COR-L47 (cell line): ENCODE measurements at places on chromosomes 4 and X.
A peak's percentile ranks its signal among the peaks of the same experiment; 100 is the strongest.

- peak; percentile 92 for DNase-seq
These were observed 100.5 kb upstream of the TBC1D9 start for GRCh38 chr4:140856621-140857062.

DNA sequence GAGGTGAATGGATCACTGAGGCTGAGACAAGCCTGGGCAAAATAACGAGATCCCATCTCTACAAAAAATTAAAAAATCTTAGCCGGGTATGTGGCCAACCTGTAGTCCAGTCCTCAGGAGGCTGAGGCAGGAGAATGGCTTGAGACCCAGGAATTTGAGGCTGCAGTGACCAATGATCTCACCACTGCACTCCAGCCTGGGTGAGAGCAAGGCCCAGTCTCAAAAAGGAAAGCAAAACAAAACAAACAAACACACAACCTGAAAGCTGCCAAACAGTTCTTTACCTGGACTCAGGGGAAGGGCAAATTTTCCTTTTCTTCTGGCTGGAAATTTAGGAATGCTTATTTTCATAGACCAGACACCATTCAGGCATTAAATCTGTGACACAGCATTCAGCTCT is 163.1 kb upstream of the FAT1 start:
- DNase-seq = no peak

DNA sequence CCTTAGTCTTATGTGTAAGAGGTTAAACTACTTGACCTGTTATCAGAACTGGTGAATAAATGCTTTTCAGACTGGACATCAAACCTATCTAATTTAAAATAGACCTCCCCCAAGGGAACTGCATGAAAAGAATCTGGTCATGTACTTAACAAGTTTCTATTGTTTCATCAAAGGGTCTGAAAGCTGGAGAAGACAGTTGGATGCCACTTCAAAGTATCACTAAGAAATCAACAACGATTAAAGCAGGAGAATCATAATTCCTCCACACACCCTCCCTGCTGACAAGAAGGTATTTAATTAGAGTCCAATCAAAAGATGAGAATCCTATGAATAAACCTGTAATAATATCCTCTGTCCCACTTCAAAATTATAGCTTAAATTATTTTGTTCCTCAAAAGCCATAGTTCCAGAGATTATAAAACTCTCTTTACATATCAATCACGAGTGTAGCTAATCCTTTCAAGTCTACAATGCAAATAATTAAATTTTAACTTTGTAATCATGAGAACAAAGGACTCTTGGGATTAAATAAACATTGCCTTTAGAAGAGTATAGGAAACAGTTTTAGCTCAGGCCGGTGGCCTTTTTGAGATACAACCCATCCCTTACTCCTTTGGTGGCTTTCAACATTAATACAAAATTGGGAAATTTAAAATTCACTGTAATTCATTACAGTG is 35.1 kb downstream of the TSPAN5 start:
- DNase-seq = no peak

DNA sequence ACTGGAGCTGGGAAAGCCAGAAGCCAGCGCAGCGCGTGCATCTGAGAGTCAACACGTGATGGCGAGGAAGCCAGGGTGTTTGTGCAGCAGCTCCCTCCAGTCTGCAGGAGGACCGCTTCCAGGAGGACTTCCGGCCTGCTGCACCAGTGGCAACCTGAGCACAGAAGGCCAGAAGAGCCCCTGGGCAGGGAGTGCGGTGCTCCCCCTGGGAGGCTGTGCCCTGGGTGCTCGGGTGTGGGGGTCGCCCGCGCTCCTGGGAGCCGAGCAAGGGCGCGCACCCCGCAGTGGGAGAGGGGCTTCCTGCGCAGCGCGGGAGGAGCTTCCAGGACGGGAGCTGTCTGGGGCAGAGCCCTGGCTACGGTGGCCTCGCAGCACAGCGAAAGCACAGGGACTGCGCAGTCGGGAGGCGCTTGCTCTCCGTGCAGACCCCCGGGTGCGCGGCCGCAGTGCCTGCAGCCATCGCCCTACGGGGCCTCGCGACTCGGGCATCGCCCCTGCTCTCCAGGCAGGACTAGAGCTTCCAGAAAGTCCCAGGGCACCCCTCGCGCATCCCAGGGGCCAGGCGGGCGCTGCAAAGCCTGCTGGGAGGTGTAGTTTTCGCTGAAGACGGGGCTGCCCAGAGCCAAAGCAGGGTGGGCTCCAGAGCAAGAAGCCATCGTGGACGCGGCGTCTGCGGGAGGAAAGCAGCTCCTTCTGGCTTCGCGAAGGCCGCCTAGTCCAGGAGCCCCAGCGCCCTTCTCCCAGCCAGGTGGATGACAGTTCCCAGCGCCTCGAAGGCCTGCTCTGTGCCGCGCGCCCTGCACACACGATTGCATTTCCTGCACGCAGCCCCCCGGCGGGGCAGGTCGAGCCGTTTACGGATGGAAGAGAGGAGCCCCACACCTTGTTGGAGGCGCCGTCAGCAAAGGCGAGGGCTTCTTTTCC is 24.1 kb upstream of the WFS1 start:
- DNase-seq = no peak

GRCh38 chr4:87005369-87005689 is 70.5 kb downstream of the AFF1 start:
- DNase-seq = no peak

GRCh38 chrX:125769628-125770027 is 396.5 kb downstream of the DCAF12L2 start:
- no peak for DNase-seq

DNA sequence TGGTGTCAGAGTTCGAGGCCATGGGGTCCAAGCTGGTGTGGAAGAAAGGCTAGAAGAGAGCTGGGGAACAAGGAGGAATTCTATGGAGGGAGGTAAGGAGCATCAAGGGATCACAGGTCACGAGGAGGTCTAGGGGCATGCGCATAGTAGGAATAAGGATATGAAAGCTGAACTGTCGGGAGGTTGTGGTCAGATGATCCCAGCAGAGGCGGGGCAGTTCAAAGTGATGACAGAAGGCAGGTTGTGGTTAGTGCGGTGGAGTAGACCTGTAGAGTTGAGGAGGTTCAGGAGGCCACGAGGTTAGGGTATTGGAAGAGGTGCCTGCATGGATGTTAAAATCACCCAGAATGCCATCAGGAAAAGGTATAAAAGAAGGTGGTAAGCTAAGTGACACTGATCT is 156.3 kb downstream of the TMEM164 start:
- DNase-seq = no peak

DNA sequence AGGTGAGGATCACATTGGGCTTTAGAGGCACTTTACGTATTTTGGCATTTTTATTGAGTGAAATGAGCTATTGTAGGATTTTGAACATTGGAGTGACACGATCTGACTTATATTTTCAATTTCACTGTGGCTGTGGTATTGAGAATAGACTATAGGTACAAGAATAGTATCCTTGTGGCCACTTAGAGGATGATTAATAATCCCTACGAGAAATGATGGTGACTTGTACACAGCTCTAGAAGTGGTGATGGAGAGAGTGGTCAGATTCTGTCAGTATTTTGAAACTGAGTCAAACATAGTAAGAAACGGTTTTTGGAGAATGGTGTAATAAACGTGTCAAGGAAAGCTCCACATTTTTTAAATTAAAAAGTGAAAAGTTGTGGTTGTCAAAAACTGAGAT is 494.7 kb downstream of the EPHA5 start:
- no peak for DNase-seq

DNA sequence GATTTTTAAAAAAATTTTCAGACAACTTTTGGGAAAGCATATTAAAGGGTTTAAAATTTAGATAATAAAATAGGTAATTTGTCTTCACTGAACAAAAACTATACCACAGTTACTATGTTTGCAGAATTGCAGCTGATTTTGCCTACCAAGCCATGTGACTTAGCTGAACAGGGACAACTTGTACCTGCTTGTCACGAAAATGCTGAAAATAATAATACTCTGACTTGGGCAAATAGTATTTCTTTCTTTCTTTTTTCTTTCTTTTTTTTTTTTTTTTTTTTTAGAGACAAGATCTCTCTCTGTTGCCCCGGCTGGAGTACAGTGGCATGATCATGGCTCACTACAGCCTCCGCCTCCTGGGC is 225.2 kb upstream of the PPP1R2C start:
- DNase-seq = no peak

DNA sequence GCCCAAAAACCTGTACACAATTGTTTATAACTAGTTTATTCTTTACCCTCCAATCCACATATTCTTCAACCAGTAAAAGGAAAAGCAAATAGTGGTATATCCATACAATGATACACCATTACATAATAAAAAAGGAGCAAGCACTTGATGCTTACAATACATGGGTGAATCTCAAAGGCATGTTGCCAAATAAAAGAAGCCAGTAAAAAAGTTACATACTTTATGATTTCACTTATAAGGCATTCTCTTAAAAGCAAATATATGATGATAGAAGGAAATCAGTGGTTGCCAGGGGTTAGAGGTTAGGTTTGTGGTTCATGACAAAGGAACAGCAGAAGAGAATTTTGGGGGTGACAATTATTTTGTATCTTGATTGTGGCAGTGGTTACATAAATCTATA is 896.1 kb upstream of the LCORL start:
- DNase-seq = no peak

GRCh38 chrX:135490979-135491514 is 29.4 kb upstream of the INTS6L start:
- no peak for DNase-seq

GRCh38 chr4:77082886-77083608 is 7.3 kb upstream of the CCNI start:
- DNase-seq = no peak

DNA sequence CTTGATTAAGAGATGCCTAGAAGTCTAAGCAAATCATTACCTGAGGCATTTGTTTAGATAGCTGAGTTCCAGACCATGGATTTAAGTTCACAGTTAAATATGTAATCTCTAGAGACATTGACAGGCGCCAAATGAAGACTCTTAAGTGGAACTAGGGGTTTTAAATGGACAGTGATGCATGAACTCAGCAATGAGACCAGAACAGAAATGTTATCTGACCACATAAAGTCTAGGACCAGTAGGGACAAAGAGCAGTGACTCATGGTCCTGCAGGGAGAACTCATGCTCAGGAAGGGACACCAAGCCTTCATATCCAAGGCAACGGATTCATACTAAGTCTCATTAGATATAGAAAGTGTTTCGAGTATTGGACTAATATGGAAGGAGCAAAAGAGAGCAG is 152.3 kb downstream of the PPARGC1A start:
- DNase-seq = no peak

- DNase-seq = peak; percentile 72
These were observed 1.3 kb upstream of the FAT4 start for GRCh38 chr4:125313497-125313896.

DNA sequence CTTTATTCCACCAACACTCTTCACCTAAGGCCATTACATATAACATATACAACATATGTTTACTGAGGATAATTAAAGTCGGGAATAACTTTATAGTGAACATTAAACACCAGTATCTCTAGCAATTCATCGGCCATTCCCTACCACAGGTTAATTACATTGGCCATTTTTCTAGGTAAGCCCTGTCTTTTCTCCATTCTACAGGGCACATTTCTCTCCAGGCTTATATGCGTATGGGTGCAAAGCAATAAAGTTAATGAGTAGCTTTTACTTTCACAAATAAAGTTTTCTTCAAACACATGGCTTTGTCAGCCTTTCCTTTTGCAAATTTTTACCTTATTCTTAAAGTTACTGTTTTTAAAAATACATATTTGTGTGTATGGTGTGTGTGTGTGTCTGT is 111.9 kb upstream of the IQCM start:
- DNase-seq = no peak

GRCh38 chr4:23630110-23630509 is 259.7 kb downstream of the PPARGC1A start:
- no peak for DNase-seq

- DNase-seq = no peak
These were observed 685 bp upstream of the NDNF start for GRCh38 chr4:121073004-121073435.

GRCh38 chrX:13750204-13750603 is 15.7 kb downstream of the OFD1 start:
- no peak for DNase-seq

DNA sequence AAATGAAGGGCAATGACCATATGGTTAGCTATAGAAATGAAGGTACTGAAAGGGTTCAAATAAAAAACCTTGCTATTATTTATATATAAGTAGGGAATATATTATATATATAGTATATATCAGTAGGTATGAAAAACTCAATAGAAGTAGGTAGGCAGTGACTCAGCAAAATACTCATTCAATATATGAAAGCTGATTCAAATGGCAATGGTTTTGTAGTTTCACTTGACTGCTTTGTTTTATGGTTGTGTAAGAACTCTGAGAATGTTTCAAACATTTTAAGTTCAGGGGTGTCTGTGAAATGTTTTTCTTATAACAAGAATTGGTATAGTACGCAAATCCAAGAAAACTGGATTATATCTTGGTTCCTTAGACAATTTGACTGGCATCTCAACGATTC is 4.1 kb downstream of the ZNF280C start:
- DNase-seq = no peak

DNA sequence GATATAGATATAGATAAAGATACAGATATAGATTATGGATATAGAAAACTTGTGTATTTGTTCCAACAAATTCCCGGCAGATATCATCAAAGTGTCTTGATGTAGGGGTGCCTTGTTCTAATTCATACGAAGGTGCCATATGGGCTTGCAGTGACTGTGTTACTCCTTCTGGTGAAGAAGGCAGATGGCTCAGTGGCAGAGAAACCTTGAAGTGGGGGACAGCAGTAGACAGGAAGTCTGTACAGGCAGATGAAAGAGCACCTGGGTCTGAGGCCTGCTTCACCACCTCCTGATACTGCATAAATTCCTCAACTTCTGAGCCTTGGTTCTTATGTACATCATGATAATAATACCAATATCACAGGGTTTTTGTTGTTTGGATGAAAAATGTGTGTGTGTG is 179.5 kb upstream of the GATB start:
- DNase-seq = no peak

DNA sequence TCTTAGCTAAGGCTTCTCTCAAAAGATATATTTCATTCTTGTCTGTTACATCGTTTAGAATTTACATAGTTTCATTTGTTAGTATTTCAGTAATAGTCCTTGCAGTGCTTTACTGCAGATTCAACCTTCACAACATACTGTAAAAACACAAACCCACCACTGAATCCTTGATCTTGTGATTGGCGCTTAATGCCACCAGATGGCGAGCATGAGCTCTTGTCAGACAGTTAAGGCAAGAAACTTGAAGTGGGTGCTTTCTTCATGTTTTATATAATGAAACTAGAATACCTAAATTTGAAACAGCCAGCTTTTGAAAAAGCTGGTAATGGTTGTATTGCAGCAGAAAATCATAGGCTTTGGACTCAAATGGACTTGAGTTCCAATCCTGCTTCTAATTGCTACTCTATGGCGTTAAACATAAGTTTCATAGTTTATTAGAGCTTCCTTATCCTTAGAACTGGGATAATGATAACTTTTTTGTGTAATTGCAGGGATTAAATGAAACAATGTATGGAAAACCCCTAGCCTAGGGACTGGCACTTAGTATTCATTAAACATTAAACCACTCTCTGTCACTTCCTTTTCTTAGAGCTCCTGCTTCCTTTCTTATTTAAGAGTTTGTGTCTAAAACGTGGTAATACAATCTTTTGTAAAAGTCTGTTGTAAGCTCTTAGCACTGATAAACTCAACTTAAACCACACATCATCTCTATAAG is 95.1 kb downstream of the USP9X start:
- peak; percentile 7 for DNase-seq
